Activated naive CD4-positive, alpha-beta T cell treated with anti-CD3 and anti-CD28 coated beads for 36 hours (primary cell): ENCODE measurements at places on chromosomes 2 and 18.

DNA sequence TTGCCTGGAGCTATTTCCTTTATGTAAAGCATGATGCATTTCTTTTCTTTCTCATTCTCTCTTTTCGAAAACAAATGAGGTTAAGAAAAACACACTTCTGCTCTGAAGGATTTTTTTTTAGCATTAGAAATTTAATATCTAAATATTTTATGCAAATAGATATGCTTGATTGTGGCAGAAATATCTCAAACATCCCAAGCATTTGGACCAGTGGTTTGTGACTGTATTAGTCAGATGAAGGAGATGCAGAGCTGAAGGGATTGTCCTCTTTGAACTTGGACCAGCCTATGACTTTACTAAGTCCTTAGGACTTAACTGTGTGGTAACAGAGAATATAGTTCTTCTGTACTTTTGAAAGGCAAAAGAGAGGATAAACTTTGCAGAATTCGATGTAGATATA, 335.9 kb upstream of the NT5C1B start:
- DNase-seq: no peak

DNA sequence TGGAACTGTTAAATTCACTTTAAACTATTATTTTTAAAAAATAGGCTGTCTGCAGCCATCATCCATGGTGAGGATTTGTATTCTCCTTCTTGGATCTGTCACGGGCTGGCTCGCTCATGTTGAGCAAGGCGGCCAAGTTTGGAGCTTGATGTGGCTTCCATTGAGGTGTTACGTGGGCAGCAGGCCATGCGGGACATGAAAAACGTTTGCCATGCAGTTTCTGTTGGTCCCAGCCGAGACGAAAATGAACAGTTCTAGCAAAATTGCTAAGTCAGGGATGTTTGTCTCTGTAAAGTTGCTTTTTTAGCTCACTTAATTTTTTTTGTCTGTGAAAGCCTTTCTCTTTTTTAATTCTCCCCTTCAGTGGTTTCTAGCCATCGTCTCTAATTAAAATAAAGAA, 70.2 kb upstream of the MGAT5 start:
- DNase-seq: no peak

DNA sequence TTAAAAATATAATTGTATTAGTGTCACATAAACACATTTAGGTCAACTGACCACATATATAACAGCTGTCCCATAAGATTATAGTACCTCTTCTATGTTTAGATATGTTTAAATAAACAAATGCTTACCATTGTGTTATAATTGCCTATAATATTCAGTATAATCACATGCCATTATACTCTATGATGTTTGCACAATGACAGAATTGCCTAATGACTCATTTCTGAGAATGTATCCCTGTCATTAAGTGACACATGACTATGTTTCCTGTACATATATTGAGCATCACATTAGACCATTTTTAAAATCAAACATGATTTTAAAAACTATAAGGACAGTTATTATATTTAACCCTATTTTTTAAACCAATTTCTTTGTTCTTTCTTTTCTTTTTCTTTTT, 89.8 kb downstream of the HS6ST1 start:
- DNase-seq: no peak

DNA sequence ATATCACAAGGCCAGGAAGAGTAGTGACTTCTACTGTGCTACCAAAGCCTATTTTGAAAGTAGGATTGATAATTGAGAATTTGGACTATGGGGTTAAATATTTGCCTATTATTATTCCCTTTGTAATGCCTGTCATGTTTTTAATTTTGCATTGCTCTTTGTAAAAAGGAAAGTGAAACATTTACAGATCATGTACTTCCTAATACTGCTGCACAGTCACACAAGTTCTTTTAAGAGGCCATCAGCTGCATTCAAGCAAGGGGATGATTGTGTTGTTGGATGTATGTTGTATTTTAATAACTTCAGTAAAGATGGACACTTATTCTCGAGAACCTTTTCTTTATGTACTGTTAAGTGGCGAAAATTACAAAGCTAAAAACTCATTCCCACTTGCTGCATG, 70.1 kb downstream of the PLEKHA3 start:
- no peak for DNase-seq

DNA sequence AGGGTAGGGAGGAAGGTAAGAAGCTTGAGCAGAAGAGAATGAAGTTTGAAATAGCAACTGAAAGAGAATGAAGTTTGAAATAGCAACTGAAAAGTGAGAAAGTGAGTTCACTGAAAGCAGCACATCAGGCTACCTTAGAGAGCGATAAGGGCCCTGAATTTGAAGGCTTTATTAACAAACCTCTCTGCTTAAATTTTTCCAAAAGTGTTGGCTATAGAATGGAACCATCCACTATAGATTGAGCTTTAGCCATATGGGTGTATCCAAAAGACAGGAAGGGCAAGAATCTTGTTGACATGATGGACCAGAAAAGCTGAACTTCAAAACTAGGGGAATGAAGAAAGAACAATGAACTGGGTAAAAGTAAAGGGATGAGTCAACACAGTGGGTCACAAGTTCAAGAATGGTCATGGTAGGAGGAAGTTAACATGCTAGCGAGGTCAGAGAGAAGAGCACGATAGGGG, 122.5 kb downstream of the ASXL3 start:
- no peak for DNase-seq

DNA sequence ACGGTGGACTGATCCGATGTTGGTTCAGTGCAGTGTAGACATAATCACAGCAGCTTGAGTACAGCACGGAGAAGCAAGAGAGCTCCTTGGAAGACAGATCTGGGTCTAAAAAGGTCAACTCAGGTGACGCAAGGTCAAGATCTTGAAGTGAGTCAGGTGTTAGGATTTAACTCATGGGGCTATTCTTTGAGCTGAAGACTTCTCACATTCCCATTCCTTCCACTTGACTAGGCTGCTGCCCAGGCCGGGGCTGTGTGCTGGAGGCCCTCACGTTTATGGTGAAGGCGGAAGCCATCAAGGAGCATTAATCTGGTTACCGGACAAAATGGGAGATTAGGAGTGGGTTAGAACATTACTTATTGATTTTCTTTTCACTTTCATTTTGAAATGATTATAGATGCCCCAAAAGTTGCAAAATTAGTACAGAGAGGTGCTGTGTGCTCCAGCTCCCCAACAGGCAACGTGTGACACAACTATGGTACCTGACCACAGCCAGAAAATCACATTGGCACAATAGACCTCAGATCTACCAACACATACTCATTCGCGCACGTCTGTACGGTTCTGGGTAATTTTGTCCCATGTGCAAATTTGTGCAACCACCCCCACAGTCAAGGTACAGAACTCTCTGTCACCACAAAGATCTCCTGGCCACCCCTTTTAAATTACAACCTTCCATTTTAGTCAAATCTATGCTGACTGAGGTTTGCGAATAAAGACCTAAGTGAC, 77.6 kb upstream of the SEC11C start:
- no peak for DNase-seq
